ENCODE measurements at places on chromosomes 12 and 14. TPM values are rescaled to one million over a fixed set of nuclear protein-coding genes. Genes with fewer than 3 reads are reported as not detected.

DNA sequence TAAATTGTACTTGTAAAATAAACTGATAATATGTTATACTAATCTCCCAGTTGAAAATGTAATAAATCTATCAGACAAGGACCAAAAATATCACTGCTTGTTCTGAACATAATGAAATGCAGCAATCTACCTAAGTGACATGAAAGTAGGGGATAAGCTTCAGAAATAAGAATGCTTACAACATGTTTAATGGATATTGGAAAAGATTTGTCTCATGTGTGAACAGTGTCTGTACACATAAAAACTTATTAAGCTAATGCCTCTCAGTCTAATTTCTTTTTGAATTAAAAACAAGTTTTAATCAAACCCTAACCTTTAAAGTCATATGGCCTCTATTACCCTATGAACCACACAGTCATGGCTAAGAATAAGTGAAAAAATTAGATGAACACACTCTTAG, 465.3 kb downstream of the MDGA2 start:
- H3K4me3 ChIP-seq, result no peak overlapping the region
- H3K36me3 ChIP-seq, result no peaks in the 10 kb centered on the region
- no peaks in the 10 kb centered on the region for H3K4me1 ChIP-seq
- no peaks in the 10 kb centered on the region for H3K27me3 ChIP-seq
- no peak for DNase-seq
- no peak overlapping the region for H3K27ac ChIP-seq

DNA sequence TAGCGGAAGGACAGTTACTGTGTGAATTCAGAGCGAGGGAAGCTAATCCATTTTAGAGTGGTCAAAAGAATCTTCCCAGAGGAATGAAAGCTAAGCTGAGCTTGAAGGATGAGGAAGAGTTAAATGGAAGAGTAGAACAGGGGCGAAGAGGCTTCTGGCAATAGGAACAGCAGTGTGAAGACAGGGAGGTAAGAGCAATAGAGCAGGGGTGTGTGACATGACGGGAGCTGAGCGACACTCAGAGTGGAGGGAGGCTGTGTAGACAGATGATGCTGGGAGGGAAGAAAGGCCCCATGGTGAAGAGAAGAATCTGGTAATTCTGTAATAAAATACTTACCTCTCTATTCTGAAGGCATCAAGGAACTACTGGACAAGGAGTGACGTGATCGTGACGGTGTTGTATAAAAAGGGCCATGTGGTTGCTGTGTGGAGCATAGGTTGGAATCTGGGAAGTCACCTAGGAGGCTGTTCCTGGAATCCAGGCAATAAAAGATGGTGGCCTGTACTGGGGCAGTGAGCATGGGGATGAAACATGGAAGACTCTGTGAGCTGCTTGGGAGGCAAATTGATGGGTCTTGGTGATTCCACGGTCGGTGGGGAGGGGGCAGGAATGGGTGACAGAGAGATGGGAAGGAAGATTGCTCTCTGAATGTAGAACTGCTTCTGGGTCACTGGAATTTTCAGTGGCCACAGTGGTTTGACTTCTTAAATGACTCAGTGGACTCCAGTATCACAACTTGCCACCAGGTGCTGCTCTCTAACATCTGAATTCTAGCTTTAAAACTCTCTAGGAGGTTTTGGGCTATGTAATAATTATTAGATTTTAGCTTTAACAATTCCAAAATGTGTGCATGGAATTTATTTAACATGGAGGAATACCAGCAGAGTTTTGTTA, 164.1 kb downstream of the ATP23 start:
- no peak overlapping the region for H3K4me3 ChIP-seq
- H3K27ac ChIP-seq, result no peak overlapping the region
- no peak for DNase-seq
- H3K4me1 ChIP-seq, result no peaks in the 10 kb centered on the region
- H3K36me3 ChIP-seq, result no peaks in the 10 kb centered on the region
- no peaks in the 10 kb centered on the region for H3K27me3 ChIP-seq

DNA sequence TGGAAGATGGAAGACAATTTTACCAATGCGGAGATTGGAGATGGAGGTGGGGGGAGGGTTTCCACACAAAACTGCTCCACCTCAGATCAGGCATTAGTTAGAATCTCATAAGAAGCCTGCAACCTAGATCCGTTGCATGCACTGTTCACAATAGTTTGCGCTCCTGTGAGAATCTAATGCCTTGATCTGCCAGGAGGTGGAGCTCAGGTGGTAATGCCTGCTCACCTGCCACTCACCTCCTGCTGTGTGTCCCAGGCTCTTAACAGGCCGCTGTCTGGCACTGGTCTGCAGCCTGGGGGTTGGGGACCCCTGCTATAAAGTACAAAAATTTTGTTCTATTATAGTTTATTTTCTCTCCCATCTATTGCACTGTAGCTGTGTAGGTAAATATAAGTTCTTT, 84.9 kb upstream of the FOXG1 start:
- no peak overlapping the region for H3K4me3 ChIP-seq
- H3K27me3 ChIP-seq, result no peaks in the 10 kb centered on the region
- no peak for DNase-seq
- peaks cover 17% of the 10 kb centered on the region for H3K4me1 ChIP-seq
- H3K36me3 ChIP-seq, result no peaks in the 10 kb centered on the region

- no peak overlapping the region for H3K4me3 ChIP-seq
- H3K27me3 ChIP-seq, result no peaks in the 10 kb centered on the region
- no peak overlapping the region for H3K27ac ChIP-seq
- no peak for DNase-seq
- peaks cover 4% of the 10 kb centered on the region for H3K36me3 ChIP-seq
These were observed 279.4 kb downstream of the CACNA1C start for GRCh38 chr12:2332236-2332635.

DNA sequence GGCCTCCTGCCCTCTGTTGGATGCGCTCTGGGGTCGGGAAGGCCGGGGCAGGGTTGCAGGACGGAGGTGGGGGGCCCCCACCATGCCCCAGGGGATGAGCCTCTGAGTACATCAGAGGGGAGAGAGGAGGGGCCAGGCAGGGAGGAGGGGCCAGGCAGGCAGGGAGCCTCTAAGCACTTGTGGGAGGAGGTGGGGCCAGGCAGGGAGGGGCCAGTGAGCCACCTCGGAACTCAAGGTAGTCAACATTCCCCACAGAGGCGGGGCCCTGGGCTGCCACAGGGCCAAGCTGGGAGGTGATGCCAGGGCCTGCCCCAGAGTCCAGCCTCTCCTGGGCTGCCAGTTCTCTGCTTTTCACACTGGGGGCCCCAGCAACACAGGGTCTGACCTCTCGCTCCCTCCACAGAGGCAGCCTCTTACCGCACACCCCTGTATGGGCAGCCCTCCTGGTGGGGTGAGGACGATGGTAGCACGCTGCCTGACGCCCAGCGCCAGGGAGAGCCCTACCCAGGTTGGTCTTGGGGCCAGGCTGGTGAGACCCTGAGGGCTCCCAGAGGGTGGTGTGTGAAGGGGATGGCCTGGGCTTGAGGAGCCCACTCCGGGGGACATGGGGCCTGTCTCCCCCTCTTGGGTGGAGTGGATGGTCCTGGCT, 17.4 kb downstream of the CEP170B start:
- no peak overlapping the region for H3K27ac ChIP-seq
- no peaks in the 10 kb centered on the region for H3K27me3 ChIP-seq
- H3K4me1 ChIP-seq, result no peaks in the 10 kb centered on the region

DNA sequence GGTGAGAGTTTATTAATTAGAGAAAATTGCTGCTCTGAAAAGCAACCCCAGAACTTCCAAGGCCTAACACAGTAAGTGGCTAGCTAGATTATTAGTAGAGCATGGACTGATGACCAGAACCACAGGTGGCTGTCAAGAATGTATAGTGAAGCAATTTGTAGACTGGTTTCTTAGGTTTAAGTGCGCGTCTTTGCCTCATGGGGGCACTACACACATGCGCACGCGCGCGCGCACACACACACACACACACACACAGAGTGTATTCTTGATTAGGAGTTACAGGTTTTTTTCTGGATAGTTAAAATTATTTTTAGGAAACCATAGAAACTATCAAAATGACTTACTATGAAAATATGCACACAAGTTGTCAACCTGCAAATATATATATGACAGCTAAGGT, 66.5 kb downstream of the BHLHE41 start:
- H3K4me1 ChIP-seq, result peaks cover 25% of the 10 kb centered on the region
- DNase-seq, result no peak
- no peaks in the 10 kb centered on the region for H3K36me3 ChIP-seq

GRCh38 chr12:56158926-56159461, 835 bp downstream of the MYL6 start:
- H3K4me1 ChIP-seq, result peaks cover 32% of the 10 kb centered on the region
- H3K27me3 ChIP-seq, result no peaks in the 10 kb centered on the region
- peaks cover 80% of the 10 kb centered on the region for H3K36me3 ChIP-seq
- peak overlapping the region; percentile 98 for H3K4me3 ChIP-seq
- DNase-seq, result peak; percentile 67
- H3K27ac ChIP-seq, result peak overlapping the region; percentile 100

DNA sequence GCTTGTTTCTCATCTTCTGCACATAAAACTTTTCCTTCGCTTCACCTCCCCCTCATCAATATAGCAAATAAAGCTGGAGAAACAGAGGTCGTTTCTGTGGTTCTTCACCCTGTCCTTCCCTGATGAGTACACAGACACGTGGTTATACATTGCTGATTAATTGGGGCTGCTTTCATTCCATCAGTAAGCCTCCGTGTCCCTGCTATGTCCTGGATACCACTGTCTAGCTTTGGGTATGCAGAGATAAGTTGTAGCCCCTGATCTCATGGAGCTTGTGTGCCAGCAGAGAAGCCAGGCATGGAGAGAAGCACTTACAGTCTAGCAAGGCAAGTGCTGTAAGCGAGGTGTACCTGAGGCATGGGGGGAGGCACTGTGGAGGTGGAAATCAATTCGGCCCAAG, 108.4 kb downstream of the EXOC5 start:
- peaks cover 62% of the 10 kb centered on the region for H3K27me3 ChIP-seq
- no peak overlapping the region for H3K27ac ChIP-seq
- no peak overlapping the region for H3K4me3 ChIP-seq
- H3K4me1 ChIP-seq, result no peaks in the 10 kb centered on the region
- no peaks in the 10 kb centered on the region for H3K36me3 ChIP-seq

GRCh38 chr12:40693207-40693821, 1.1 kb downstream of the CNTN1 start:
- H3K4me3 ChIP-seq, result no peak overlapping the region
- H3K27me3 ChIP-seq, result no peaks in the 10 kb centered on the region
- H3K4me1 ChIP-seq, result peaks cover 4% of the 10 kb centered on the region
- H3K27ac ChIP-seq, result no peak overlapping the region
- DNase-seq, result no peak

- H3K4me1 ChIP-seq, result peaks cover 8% of the 10 kb centered on the region
- peak overlapping the region; percentile 14 for H3K4me3 ChIP-seq
- H3K36me3 ChIP-seq, result no peaks in the 10 kb centered on the region
- DNase-seq, result no peak
- peaks cover 48% of the 10 kb centered on the region for H3K27me3 ChIP-seq
These were observed 1.6 kb downstream of the LRRC74A start for GRCh38 chr14:76827696-76828296.

The PKP2 gene
- total RNA-seq, result 61.1 TPM

The SNRPF gene
- total RNA-seq, result 55.4 TPM
